ENCODE measurements at places on chromosomes 5 and 9.

DNA sequence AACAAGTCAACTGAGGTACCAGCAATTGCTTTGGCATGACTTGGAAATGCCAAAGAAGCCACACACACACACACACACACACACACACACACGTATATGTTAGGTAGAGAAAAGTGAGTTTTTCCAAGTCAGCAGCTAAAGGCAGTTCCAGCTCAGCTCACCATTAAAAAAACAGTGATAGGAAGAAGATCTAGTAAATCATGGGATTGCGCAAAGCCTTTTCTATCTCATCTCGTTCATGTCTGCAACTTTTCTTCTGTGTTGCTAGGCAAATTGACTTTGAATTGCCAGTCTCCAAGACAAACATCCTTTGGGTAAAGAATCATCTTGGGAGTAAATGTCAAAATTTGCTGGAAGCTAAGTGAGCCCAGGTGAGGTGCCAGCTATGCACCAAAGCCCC, 500.1 kb downstream of the ENC1 start:
- no peak for DNase-seq

- no peak for DNase-seq
These were observed 289.3 kb downstream of the ZNF608 start for GRCh38 chr5:124457101-124457500.

DNA sequence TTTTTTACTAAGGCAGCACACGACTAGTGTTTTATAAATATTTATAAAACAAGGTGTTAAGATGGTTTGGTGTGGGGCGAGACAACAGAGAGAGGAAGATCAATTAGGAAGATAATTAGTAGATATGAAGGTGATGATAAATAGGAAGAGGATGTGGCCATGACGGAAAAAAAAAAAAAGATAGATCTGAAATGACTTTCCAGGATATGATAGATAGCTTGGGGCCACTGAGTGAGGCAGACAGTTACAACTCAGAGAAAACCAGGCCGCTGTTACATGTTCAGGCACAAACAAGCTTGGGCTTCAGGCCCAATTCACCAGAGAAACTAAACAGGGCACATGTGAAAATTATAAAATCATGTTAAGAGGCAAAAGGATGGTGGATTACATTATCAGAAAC, 43.2 kb downstream of the KIAA0825 start:
- DNase-seq, result no peak

DNA sequence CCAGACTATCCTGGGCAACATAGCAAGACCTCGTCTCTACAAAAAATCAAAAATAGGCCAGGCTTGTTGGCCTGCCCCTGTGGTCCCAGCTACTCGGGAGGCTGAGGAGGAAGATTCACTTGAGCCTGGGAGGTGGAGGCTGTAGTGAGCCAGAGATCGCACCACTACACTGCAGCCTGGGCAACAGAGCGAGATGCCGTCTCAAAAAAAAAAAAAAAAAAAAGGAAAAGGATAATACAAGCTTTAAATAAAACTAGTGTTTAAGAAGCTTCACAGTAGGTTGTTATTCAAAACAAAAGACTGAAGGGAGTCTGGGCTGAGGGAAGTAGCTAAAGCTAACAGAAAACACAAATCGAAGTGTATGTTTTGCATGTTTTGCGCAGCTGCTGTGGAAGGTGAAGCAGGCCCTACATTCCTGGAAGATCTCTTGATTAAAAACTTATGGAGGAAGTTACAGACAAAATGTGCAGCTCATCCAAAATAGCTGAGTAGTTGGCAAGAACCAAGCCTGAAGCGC, 581 bp upstream of the C9orf40 start:
- DNase-seq, result no peak

GRCh38 chr9:110928599-110928998, 109.7 kb downstream of the LPAR1 start:
- DNase-seq, result no peak

- DNase-seq, result no peak
These were observed 11.0 kb upstream of the GNPDA1 start for GRCh38 chr5:142023836-142024235.

- DNase-seq, result no peak
These were observed 180.5 kb downstream of the CNTLN start for GRCh38 chr9:17315341-17315740.

DNA sequence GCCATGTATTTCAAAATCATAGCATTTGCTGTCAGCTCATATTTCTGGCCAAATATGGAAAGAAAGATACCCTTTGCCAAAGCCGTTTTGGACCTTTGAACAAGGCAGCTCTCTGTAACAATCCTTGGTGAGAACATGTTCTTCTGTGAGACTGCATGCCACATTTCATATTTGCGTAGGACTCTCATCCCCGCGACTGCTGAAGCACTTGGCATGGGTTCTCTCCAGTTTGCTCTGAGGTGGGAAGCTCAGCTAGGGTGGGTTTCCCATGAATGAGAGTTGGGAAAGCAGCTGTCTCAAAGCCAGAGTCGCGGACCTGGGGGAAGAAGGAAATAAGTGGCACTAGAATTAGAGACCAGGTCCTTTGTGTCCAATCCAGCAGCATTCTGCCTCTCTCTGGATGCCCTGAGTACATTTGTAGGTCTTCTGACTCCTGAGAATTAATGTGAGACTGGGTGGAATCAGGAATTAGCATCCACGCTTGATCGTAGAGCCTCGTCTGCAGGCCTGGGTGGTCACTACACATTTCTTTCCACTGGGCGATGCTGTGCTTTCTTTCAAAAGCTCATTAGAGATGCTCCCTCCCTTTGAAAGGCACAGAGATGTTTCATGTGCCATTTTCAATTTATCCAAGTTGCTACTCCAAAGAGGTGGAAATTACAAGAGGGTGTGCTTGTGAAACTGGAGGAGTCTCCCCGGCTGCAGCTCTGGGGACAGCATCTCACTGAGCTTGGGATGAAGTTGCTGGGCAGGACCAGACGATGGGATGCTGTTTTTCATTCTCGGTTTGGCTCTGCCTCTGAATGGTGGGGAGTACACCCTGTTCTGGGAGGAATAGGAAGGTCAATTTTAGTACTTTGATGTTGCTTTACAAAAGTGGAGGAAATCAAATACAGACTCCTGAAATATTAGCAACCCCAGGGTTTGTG, 197.2 kb downstream of the GADD45G start:
- DNase-seq, result peak; percentile 69

DNA sequence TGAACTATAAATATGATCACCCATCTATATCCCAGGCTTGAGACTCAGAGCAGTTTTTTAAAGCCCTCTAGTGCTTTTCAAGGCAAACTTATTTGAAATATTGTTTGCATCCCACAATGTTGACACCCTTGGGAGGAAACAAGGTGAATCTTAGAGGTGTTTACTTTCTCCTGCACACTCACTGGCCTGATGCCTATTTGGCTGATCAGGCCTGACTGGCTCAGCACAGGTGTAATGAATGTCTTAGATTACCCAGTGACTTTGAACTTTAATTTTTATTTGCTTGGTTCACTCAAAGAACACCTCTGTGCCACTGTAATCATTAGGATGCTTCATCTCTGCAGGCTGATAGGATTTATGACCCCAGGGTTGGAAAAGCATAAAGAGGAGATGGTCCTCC, 158.3 kb downstream of the KCTD16 start:
- DNase-seq, result no peak
